ENCODE measurements at places on chromosomes 2 and 18.

GRCh38 chr2:13052547-13052946, 335.8 kb downstream of the TRIB2 start:
- DNase-seq: no peak

DNA sequence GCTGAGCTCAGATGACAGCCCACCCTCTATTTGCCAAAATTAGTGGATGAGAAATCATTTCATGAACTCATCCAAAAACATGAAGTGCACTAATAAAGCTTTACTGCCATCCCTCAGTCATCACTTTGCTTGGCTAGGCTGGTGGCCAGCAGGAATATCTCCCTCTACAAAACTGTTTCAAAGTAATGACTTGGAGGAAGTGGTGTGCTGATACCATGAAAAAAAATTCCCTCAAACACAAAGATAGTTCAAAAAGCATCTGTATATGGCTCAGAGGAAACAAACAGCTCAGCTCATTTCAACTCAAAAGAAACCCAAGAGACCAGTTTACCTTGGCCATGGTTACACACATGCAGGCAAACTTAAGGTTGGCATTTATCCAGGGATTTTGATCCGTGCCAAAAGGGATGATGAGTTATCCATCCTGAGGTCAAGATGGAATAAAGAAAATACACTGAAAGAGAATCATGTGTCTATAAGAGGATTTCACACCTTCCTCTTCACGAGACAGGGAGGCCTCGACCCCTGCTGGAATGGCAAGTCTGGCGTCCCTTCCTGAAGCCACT, 18.4 kb upstream of the WIPF1 start:
- peak; percentile 66 for DNase-seq

DNA sequence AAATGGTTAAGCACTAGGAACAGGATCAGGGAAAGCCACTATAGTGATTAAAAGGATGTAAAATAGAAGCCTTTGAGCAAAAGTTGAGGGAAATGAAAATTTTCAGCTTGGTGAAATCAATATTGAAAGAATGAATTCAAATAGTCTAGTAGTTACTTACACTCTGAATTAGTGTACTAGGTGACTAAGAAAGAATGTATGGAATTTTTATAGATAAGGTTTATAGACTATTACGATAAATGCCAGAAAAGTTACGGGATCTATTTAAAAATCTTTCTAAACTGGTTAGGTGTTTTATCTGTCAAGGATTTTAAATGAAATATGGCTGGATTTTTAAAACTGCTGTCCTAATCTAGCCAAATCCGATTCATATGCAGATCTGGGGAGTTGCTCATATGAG, 208.6 kb downstream of the MYO3B start:
- DNase-seq: no peak

DNA sequence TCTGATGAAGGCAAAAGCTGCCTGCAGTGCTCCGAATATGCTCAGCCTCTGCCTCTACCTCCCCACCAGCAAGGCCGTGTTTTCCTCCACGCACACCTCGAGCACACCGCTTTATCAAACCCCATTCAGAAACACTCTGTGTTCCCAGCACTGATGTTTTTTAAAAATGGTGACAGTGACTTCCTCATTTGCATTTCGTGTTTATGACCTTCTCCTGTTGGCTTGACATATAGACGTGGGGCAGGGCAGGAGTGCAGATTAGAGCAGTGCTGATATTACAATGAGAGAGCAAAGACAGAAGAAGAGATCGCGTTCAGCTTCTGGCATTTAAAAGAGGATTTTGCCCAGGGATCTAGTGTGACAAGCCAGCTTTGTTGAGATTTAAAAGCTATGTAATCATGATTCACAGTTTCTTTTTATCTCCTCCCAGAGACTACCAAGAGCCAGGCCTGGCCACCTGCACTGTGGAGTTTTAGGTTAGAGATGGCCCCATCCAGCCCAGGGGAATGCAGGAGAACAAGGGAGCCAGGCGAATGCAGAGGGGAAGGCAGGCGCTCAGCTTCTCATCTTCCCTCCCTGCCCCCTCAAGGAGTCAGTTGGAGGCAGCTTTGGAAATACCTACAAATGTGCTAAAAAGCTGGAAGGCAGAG, 61.5 kb upstream of the NEDD4L start:
- no peak for DNase-seq

DNA sequence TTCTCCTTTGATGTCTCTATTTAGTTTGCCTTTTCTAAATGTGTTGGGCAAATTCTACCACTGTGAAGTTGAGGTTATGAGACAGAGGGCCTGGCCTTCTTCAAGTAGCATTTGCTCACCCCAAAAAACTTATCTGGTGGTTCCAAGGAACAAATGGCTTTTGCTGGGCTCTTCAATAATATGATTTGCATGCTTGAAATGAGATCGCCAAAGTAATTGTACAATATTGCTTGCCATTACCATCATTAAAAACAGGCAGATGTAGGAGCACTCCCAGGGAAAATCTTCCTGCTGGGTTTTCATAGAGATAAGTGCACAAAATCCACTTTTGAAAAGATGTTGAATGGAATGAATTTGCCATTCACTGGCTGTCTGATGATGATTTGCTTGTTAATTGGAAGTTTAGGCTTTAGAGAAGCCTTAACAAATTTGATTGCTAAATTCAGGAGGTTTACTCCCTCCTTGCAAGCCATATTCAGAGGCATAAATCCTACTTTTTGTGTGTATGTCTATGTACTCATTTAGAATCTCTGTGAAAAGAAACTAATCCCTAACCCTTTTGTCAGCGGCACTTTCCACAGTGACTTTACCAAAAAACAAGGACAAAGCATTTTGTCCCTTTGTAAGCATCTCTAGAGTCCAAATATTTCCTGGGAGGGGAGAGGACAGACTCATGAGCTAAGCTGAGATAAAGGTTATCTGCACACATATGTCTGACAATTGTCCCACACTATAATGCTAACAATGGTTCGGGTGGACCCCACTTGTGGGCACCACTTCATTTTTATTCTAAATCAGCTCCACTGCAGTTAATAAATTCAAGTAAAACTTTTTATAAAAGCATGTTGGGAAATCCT, 240.8 kb upstream of the PIK3C3 start:
- DNase-seq: no peak

DNA sequence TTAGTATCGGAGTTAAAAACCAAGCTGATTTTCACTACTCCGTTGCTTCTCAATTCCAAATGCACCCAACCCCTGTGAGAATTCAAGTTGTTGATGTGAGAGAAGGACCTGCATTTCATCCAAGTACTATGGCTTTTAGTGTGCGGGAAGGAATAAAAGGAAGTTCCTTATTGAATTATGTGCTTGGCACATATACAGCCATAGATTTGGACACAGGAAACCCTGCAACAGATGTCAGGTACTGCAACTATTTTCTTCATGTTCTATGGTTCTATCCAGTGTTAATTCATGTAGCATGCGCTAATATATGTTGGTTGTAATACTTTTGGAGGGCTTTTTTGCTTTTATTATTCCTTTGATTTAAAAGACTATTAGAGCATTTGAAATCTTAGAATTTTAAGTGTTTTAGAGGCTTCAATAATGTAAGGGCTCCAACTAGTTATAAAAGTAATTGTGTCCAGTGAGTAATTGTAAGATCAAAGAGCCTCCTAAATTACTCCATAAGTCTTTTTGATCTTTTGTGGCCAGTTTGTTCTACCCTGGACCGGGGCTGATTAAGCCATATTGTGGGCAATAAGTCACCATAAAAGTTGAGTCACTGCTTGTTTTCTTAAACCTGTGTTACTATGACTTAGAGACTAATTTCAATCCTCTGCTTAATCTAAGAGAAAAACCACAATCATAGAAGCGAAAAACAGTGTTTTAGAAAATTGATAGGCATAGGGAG, 22.9 kb downstream of the DSG4 start:
- no peak for DNase-seq

DNA sequence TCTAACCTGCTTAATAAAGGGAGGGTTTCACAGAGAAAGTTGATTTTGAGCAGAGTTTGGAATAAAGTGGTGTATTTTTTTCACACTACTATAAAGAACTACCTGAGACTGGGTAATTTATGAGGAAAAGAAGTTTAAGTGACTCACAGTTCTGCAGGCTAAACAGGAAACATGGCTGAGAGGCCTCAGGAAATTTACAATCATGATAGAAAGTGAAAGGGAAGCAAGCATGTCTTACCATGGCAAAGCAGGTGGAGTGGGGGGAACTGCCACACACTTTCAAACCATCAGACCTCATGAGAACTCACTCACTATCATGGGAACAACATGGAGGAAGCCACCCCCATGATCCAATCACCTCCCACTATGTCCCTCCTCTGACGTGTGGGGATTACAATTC, 546.7 kb downstream of the EPHA4 start:
- DNase-seq: no peak

DNA sequence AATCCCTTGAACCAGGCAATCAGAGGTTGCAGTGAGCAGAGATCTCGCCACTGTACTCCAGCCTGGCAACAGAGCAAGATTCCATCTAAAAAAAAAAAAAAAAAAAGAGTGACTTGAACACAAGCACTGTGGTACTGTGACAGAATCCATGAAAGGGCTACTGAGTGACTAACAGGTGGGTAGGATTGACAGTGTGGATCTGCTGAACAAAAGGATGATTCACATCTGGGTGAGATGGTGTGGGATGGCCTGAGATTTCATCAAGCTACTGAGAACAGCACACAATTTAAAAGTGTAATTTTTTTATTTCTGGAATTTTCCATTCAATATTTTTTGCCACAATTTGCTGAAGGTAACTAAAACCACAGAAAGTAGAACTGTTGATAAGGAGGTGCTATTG, 13.3 kb upstream of the SP3 start:
- peak; percentile 6 for DNase-seq

DNA sequence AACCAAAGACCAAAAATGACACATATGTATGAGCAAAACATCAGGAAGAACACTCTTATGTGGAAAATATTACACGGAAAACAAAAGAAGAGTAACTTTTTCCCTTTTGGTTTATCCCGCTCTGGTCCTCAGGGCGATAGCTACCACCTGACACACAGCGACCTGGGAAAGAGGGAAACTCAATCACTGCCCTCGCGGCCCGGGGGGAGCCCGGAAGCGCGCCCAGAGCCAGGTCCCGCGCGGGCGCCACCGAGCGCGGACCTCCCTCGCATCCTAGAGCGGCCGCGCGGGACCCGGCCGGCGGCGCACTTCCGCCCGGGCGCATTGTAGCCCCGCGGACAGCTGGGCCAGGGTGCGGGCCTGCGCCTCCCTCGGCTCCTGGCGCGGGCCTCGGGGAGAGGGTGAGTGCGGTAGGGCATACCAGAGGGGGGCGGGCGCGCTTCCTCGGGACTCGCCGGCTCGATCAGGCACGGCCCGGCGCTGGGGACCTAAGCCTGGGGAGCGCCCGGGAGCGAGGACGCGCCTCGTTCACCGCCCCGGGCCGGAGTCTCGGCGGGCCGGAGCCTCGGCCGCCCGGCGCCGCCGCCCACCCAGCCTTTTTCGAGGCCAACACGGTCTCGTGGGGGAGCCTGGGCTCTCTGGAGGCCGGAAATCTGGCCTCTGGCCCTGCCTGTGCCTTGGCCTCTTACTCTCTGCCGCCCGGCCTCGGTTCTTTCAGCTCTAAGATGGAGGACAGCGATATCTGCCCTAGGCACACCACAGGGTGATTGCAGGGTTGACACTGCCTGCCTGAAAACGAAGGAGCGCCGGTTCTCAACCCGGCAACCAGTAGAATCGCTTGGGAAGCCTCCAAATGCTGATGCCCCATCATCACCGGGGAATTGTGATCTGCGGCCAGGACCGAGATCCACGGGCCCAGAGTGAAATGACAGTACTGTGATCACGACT, at the start of gene ELAC1:
ELAC1 (plus strand) TSS at position 327 of the 948 bp plus-strand sequence. CDS start 6,365 bp downstream, outside the sequence.
- DNase-seq: peak; percentile 86

GRCh38 chr18:48934723-48935432, 15.9 kb downstream of the SMAD7 start:
- DNase-seq: no peak

DNA sequence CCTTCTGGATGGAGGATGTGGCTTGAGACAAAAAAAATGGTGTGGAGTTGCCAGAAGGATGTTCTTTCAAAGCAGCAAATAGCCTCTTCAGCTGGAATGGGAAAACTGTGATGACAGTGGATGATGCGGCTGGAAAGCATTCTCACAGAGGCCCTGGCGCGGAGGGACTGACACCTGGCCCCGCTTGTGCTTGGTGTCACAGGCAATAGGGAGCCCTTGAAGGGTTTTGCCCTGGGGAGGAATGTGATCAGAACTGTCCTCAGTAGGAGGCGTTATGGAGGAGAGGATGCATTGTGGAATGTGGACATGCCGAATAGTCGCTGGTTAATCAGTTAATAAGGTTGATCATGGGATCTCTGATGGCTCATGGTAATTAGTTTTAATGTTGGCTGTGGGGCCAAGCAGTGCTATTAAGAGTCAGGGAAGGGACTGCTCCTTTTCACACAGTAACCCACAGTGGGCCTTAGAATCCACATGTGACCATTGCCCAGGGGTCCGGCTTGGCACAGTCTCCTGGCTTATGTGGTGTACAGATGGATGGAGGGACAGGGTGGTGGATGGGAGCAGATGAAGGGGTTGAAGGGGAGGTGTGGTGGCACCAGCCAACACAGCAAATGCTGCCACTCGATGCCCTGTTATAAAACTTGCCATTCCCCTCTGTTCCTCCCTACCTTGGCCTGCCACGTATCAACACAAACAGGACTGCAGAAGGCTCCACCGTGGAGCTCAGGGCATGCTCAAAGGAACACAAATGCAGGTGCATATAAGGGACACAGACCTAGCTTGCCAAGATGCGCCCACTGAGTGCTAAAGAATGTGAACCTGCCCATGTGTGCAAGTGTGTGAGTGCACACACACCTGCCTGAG, 71.7 kb downstream of the CIB4 start:
- peak; percentile 26 for DNase-seq

DNA sequence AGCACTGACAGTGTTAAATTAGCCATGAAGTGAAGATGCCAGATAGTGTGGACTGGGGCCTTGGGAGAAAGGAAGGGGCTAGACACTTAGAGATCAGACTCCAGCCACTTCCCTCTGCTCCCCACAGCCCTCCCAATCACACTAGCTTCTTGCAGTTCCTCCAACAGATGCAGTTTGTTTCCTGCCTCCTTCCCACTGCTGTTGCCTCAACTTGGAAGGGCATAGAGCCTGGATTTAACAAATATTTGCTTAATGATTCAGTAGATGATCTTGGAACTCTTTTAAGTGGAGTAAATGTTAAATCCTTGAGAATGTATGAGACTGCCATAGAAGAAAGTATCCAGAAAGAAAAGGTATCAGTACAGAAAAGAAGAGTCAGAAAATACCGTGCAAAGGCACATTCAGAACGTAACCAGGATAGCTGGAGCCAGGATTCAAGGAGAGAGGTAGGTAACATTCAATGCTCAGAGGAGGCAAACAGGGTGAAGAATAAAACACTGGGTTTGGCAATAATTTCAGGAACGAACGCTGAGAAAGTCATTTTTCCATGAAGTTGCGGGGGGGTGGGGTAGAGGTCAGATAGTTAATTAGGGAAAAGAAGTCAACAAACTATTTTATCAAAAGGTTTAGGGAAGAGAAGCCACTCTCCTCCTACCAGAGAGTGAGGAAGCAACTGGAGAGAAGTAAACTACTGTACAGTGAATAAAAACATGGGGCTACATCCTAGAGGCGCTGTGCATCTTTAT, 1.3 kb upstream of the BZW1 start:
- peak; percentile 22 for DNase-seq

GRCh38 chr2:120221616-120222015, 1.6 kb downstream of the TMEM185B start:
- DNase-seq: no peak

All from SJSA1 (cell line).